Thoracic aorta endothelial cell (primary cell): ENCODE measurements at places on chromosomes 5 and 9. TPM values are rescaled to one million over a fixed set of nuclear protein-coding genes. Genes with fewer than 3 reads are reported as not detected.

Gene CCDC152
- 3.7 and 4.0 TPM in 2 replicates for total RNA-seq

Gene DDX4
- not detected in 2 replicates for total RNA-seq

Gene SH3PXD2B
- total RNA-seq: 33.8 and 36.3 TPM in 2 replicates

Gene CHSY3
- total RNA-seq: 2.7 and 3.3 TPM in 2 replicates

Gene ANKRD31
- total RNA-seq: under 0.01 and 0.07 TPM in 2 replicates

Gene TMOD1
- total RNA-seq: 0.27 and 1.2 TPM in 2 replicates

Gene C5orf52
- not detected in 2 replicates for total RNA-seq

Gene IFNB1
- not detected in 2 replicates for total RNA-seq
